ENCODE measurements at places on chromosomes 5 and 9.

- no peak for DNase-seq
These were observed 105.1 kb downstream of the MED10 start for GRCh38 chr5:6273090-6273735.

- no peak for DNase-seq
These were observed 97.7 kb upstream of the SMARCA2 start for GRCh38 chr9:1917396-1917935.

GRCh38 chr9:130555968-130556367, 23.4 kb upstream of the FUBP3 start:
- DNase-seq = no peak

- DNase-seq = no peak
These were observed 13.2 kb upstream of the ZBTB43 start for GRCh38 chr9:126791406-126792230.

Measured in activated T-cell treated with anti-CD3 and anti-CD28 coated beads for 1 hour (primary cell).